ENCODE measurements at places on chromosomes 2 and 18.

GRCh38 chr18:41936471-41937134 is 18.4 kb upstream of the PIK3C3 start:
- DNase-seq, result no peak

DNA sequence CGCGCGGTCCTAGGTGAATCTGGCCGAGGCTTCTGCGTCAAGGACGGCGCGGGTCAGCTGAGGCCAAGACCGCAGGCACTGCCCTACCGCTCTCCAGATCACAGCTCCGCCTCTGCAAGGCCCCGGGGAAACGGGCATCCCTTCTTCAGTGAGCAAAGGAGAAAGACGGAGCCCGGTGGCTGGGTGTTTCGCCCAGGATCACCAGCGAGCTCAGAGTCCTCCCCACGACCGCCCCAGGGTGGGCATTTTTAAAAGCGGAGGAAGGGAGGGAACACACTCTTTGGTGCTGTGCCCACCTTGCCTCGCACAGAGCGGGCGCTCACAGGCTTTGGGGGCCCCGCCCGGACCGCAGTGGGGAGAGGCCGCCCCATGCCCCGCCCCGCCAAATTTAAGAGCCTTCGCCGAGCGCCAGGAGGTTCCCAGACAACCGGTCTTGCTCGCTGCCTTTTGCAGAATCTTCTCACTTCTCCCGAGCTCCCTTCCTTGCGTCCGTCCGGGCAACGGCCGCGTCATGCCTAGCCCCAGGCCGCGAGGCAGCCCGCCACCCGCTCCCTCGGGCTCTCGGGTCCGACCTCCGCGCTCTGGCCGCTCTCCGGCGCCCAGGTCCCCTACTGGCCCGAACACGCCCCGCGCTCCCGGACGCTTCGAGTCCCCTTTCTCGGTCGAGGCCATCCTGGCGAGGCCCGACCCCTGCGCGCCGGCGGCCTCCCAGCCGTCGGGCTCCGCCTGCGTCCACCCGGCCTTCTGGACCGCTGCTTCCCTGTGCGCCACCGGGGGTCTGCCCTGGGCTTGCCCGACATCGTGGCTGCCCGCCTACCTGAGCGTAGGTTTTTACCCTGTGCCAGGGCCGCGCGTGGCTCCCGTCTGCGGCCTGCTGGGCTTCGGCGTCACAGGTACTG is at the start of gene NOTO:
Gene NOTO, plus strand, starts transcription at position 419 of the 899 bp plus-strand sequence. Its CDS starts 93 bp downstream, at position 512.
- DNase-seq, result no peak

- DNase-seq, result no peak
Observed at GRCh38 chr2:101998896-101999789, 7.4 kb downstream of the IL1R2 start.

DNA sequence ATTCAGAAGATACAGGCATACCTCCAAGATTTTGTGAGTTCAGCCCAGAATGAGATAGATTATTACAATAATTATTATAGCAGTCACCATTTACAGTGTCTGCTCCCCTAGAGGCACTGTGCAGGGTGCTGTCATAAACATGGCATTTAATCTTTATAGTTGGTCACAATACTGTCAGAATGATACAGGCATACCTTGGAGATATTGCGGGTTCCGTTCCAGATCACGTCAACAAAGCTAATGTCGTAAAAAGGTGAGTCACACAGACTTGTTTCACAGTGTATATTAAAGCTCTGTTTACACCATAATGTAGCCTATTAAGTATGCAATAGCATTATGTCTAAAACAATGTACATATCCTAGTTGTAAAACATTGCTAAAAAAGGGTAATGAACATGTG is 45.6 kb downstream of the ZRANB3 start:
- no peak for DNase-seq

DNA sequence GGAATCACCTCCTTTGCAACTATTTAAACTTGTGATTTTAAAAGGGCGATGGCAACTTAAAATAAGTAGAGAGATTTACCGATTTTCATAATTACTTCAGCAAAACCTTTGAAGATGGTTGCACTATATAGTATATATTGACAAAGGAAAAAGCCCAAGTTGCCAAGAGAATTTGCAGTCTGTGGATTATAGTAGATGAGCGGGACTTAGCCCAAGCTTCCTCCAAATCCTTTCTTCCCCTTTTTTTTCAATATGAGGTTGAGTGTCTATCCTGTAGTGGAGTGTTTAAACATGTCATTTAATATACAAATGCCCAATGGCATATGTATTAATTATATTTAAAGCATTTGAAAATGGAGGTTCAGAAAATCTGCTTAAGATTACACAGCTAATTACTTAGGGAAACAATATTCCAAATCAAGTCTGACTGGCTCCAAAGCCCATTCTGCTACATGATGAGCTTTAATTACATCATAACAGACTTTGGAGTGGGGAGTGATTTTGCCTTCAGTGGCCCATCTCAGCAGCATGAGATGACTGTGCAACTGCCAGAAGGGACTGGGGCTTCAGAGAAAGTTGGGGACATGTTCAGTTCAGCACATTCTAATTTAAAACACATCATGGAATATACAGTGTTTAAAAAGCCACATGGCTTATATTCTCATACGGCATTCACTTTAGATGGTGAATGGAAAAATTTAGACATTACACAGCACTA is 73.2 kb downstream of the COL3A1 start:
- no peak for DNase-seq

DNA sequence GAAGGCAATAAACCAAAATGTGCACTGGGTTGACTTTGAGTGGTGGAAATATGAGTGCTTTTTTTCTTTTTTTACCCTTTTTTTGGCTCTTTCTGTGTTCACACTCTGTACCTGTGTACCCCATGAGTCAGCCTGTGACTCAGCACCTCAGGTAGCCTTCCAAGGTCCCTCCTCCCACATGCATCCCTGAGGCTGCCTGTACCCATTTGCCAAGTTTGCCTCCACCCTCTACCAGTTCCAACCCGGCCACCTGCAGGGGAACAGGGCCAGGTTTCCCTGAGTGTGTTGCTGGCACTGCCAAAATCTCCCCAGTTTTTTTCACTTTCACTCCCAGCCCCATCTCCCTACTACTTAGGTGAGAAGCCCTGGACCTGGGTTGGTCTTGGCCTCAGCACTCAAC is 14.0 kb downstream of the CXCR1 start:
- DNase-seq, result no peak

GRCh38 chr2:145740302-145740701 is 1220.4 kb upstream of the ZEB2 start:
- DNase-seq, result no peak

DNA sequence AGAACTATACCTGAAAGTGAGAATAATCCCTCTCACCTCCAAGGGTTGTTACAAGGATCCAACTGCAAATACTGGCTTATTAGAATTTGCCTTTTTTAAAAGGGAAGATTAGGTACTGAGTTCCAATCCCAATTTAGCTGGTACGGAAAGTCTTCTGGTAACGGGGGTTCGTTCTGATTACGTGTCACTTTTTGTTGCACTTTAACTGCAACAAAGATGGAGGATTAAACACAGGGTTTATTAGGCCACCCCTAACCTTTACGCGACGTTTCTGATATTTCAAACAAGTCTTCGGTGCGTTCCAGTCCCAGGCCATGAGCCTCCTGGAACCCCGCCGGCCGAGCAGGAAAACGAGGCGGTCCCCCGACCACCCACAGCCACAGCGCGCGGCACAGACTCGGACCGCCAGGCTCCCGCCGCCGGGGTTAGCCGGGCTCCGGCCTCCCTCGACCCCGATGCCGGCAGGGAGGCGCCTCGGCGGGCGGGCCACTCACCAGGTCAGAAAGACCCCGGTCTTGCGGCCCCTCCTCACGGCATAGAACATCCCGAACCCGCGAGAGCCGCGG is 411 bp downstream of the RNASEH1 start:
- no peak for DNase-seq

- no peak for DNase-seq
Observed at GRCh38 chr2:37020212-37020886, 54.0 kb upstream of the STRN start.

DNA sequence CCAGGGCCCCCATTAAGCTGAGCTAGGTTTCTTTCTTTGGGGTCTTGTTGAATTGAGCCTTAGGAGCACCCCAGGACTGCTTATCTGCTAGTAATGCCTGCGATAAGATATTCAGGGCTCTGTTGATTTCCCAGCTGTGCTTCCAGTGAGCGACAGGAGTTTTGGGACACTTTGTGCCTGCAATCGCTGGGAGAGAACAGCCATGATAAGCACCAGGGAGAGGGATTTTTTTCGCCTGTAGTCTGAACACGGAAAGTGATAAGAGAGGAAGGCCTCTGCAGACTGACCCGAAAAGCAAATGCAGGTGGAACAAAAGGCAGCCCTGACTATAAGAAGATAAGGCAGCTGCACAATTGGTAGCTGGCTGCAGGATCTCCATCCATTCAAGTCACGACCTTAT is 244.3 kb downstream of the CNTNAP5 start:
- DNase-seq, result no peak

- no peak for DNase-seq
Observed at GRCh38 chr18:73232933-73233332, 365.1 kb upstream of the NETO1 start.

DNA sequence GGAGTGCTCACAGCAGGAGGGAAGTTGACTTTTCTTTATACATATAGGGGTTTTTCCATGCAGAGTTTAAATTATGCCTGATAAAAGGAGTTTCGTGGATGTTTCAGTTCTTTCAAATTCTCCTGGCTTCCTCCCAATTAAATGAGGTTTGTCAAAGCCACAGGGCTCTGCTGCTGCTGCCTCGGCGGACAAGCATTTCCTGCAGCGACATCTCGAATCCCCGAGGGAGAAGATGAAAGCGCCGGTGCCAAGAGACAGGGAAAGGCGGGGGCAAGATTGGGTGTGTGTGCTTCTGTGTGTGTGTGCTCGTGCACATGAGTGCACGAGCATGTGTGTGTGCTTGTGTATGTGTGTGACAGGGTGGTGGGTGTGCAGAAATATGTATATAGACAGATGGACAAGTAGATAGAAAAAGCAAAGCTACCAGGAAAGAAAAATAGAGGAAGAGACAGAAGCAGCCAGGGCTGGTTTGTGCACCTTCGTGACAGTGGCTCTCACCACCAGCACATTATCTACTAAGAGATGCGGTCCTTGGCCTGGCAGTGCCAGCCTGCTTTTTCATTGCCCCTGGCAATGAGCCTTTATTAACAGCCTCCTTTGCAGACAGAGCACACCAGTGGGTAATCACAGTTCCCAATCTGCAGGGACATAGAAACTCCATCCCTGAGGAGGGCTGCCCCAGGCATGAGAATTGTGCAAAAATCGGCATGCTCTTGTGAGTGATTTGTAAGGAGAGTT is 76.2 kb downstream of the CDK15 start:
- no peak for DNase-seq

- DNase-seq, result no peak
Observed at GRCh38 chr2:191797500-191797899, 49.4 kb downstream of the CAVIN2 start.

- no peak for DNase-seq
Observed at GRCh38 chr2:144343145-144343544, 176.8 kb downstream of the ZEB2 start.
